ENCODE measurements at places on chromosomes 11 and 22.

GRCh38 chr22:42067671-42068251, 2.9 kb downstream of the NAGA start:
- no peak for DNase-seq

DNA sequence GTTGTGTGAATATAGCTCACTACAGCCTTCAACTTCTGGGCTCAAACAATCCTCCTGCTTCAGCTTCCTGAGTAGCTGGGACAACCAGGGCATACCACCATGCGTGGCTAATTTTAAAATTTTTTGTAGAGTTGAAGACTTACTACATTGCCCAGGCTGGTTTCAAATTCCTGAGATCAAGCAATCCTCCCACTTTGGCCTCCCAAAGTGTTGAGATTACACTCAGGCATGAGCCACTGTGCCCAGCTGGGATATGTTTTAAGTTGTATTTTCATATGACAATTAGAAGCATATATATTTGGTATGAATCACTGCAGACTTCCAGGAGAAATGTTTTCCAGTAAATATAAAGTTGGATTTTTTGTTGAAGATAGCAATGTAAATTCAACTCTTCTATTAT, 15.4 kb downstream of the DDX10 start:
- DNase-seq, result no peak

- no peak for DNase-seq
Observed at GRCh38 chr11:58773337-58773736, 41.6 kb upstream of the GLYAT start.

- DNase-seq, result no peak
Observed at GRCh38 chr11:33646629-33647028, 54.0 kb downstream of the C11orf91 start.

DNA sequence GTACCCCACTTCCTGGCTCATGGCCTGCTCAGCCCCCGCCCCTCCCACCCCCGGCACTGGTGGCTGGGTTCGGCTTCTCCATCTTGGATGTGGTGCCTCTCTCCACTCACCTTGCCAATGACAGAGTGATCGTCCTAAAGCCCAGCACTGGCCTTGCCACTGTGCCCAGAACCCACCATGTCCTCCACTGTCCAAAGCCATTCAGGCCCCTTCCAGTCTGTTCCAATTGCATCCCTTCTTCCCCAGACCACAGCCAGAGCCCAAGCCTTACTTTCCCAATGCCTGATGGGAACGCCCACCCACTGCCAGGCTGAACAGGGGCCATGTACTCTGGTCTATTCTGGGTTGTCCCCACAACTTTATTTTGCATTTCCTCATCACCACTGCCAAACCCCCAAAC, 625.8 kb upstream of the B3GAT1 start:
- DNase-seq, result no peak

GRCh38 chr11:130995266-130995665, 79.0 kb upstream of the SNX19 start:
- no peak for DNase-seq

DNA sequence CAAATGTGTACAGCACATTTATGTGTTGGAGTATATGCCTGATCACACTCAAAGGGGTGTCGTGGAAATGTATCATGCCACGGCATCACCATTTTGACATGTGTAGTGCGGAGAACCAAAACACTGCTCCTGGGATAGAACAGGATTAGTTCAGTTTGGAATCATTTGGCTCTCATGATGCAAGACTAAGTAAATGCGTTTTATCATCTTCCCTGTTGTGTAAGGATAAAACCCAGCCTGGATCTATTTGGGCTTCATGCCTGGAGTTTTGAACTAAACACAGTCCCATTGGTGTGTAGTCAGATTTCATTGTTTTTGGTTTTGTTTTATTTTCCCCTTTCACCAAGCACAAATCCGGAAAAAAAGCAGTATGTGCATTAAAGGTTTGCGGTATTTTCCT, 574.3 kb downstream of the NTM start:
- no peak for DNase-seq
